ENCODE measurements at places on chromosomes 7 and 10.

GRCh38 chr10:93386631-93387369 is 95.3 kb downstream of the MYOF start:
- no peak for DNase-seq

GRCh38 chr10:44258019-44258418 is 126.9 kb downstream of the CXCL12 start:
- no peak for DNase-seq

DNA sequence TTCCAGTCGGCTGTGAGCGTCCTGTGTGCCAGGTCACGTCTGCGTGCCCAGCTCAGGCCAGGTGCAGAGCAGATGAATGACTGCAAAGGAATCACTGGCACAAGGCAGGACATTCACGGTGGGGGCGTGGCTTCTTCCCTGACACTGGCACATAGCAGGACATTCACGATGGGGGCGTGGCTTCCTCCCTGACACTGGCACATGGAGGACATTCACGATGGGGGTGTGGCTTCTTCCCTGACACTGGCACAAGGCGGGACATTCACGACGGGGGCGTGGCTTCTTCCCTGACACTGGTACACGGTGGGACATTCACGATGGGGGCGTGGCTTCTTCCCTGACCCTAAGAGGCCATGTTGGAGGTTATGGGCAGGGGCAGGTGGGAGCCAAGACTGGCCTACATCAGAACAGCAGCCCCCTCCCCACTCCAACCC is 64.3 kb downstream of the MYL10 start:
- no peak for DNase-seq

GRCh38 chr10:127527320-127527719 is 21.8 kb upstream of the NPS start:
- DNase-seq = no peak

DNA sequence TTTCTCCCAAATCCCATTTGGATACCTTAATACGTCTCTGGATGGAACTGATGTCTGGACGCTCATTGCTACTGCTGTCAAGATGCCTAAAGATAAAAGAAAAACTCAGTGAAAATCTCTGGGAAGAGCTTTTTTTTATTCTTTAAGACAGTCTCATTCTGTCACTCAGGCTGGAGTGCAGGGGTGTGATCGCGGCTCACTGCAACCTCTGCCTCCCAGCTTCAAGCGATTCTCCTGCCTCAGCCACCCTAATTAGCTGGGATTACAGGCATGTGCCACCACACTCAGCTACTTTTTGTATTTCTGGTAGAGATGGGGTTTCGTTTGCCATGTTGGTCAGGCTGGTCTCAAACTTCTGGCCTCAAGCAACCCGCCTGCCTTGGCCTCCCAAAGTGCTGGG is 102.2 kb downstream of the NT5C2 start:
- no peak for DNase-seq

GRCh38 chr10:127736222-127736914 is 617 bp upstream of the FOXI2 start:
- no peak for DNase-seq

- DNase-seq = peak; percentile 41
Measured at GRCh38 chr10:132588301-132589013, 50.9 kb downstream of the INPP5A start.

All from midbrain (tissue), 1 donor.